Putamen (tissue), 1 donor: ENCODE measurements at places on chromosomes 5 and 9.
A peak's percentile ranks its signal among the peaks of the same experiment; 100 is the strongest.

DNA sequence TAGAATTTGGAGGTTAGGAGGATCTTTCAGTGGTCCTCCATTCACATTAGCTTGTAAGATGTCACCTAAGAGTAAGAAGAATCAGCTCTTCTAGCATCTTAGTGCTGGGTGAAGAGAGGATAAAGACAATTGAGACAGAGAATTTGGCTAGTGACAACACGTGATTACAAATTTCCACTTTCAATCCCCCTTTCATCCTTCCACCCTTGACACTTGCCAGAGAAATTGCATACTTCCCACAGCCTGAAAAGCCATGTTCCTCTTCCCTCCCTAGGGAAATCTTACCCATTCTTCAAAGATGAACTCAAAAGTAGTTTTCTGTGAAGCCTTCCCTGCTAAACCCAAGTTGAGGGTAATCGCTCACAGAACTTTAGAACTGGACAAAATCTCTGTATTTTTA, 282.6 kb upstream of the PTGER4 start:
- no peak for DNase-seq

DNA sequence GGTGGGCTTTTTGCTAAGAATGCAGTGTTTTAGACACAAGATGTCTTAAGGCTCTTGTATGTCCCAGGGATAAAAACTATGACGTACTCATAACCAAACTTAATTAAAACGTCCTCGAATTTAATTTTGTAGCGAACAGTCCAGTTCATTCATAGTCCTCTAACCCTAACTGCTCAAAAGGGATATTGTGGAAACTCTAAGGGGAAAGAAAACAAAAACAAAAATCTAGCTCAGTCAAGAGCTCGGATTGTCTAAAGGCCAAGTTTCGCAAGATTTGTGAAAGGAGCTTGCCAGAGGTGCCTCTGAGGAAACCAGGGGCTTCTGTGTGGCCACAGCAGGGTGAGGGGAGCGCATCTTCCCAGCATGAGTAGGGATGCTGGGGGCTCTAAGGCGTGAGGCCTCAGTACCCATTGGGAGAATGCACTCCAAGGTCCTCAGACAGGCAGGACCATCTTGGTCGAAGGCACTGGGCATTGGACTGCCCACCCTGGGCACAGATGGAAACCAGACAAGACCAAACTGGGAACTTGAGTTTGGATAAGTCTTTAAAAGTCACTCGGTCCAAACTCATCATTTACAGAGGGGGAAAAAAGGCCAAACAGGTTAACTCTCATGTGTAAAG, 71.8 kb downstream of the PRRT1B start:
- DNase-seq, result no peak

- no peak for DNase-seq
Measured at GRCh38 chr9:133106511-133107244, 14.4 kb downstream of the RALGDS start.

- no peak for DNase-seq
Measured at GRCh38 chr9:128242828-128243214, 33.0 kb downstream of the GOLGA2 start.

DNA sequence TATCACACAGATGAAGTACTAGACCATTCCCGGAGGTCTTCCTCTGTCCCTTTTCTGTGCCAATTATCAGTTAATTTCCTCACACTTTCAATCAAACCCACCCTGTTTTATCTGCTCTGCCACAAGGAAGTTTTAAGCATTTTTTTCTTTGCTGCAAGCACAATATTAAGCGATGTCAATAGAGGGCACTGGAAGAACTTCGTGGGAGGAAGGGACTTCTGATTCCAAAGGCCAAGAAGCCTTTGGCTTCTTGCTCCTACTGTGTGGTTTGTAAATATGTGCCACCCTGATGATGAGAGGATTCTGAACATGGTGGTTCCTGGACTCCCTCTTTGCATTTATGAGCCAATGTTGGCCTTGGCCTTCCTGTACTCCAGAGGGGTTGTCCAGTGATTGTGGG, 1712.5 kb upstream of the C9orf72 start:
- no peak for DNase-seq

- DNase-seq, result no peak
Measured at GRCh38 chr5:72467461-72467860, 39.7 kb downstream of the ZNF366 start.

DNA sequence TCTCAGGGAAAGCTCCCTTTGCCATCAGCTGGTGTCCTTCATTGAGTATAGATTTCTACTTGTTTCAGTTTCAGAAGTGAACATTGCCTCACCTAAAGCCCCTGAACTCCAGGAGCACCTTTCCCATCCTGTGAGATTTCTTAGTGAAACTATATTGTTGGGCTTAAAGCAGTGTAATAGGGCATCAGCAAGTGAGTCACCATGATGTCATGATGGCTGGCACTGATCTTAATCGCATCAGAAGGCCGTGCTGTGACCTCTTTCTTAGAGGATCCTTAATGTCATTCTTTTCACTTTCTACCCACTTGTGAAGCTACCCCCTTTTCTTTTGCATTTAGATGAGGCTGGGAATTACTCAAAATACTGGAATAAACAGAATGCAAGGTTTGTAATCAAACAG, 401.3 kb downstream of the MTRR start:
- no peak for DNase-seq

- no peak for DNase-seq
Measured at GRCh38 chr9:85876628-85877027, 64.3 kb upstream of the NAA35 start.

DNA sequence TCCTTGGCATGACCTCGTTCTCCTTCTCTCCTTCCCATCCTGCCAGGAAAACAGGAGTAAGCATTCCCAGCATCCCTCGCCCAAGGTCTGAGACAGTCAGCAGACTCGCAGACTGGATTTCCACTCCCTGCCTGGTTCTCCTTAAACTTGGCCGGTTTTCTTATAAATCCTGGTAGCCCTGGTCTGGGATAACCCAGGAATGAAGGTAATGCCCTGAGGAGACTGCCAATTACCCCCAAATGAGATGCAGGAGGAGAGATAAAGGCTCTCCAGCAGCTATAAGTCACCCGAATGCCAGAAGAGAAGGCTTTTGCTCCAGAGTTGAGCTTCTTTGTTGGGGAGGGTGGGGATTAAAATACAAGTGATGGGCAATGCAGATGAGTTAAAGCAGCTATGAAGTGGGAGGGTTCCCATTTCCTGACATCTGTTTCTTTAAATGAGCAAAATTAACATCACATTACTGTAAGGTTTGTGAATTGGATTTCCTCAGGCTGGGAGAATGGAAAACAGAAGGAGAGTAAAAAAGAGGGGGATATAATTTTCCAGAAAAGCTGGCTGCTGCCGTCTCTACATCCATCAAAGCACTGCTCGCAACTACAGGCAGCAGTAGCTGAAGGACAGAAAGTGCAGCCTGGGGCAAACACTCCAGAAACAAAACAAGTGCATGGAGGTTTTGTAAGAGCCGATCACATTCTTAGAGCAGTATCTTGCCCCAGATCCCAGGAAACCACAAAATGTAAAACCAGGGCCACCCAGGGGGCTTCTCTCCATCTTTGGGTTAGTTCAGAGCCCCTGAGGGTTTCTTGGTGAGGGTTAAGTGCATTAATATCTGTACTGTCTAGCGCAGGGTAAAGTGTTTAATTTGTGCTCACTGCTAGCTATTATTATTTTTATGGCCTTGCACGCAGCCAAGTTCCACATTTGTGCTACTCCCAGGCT, 177.6 kb upstream of the PANK3 start:
- DNase-seq, result no peak

GRCh38 chr9:104682642-104683041, 11.7 kb upstream of the OR13D1 start:
- DNase-seq, result peak; percentile 15

GRCh38 chr5:136082390-136083193, 50.1 kb upstream of the SMAD5 start:
- no peak for DNase-seq

- DNase-seq, result no peak
Measured at GRCh38 chr5:169875091-169875728, 105.1 kb downstream of the INSYN2B start.

DNA sequence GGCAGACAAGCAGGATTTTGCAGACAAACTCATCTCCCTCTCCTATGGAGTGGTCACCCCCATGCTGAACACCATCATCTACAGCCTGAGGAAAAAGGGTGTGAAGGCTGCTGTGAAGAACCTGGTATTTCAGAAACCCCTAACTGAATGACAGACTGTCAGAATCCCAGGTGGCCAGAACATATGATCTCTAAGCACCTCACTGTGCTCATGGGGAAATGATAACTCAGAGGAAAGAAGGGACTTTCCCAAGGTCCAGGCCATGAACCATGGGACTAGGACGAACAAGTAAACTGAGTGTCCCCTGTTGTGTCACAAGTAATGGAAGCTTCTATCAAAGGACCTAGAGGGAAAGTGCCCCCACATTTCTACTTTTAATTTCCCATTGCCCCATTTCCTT, 14.7 kb upstream of the RECK start:
- DNase-seq, result no peak

DNA sequence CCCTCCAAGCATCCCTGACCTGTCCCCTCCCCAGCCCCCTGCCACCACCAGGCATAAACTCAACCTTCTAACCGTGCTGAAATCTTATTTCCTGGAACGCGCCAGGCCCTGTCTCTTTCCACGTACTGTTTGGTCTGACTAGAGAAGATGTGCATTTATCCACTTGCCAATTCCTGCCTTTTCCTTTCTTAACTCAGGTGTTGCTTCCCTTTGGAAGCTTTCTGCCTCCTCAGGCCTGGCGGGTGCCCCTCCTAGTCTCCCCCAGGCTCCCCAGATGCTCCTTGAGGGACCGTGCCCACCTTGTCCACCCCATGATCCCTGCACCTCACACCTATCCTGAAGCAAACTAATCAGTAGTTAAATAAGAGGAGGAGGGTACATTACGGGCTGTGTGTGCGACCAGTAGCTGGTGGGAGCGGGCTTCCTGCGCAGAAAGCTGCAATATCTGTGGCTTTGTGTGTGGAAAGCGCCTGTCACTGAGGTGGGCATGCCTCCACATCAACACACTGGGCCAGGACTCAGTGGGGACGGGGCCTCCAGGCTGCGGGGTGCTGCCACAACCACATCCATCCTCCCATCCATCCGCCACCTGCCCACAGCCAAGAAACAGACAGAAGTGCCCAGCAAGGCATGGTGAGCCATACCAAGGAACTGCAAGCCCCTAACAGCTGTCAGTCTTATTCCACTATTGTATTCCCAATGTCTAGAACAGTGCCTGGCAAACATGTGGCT, 73.5 kb downstream of the COL23A1 start:
- DNase-seq, result no peak

DNA sequence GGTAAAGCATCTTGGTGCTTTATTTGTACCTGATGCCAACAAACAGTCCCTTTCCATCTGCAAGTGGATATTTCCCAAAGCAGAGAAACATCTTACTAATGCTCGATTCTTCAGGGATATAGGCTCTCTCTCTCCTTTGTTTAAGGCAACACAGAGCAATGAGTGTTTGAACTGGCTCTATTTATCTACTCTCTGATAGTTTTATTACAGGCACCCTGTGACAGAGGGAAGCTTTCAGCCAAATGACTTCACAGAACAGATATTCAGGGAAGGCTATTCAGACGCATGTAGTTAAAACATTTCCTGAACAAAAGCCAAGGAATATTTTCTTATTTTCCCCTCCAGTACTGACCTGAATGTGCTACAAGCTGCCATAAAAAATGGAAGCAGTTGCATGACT, 141.8 kb downstream of the YIPF5 start:
- DNase-seq, result no peak

- DNase-seq, result no peak
Measured at GRCh38 chr9:17453751-17454150, 125.1 kb upstream of the SH3GL2 start.

GRCh38 chr5:101364469-101364868, 461.4 kb upstream of the ST8SIA4 start:
- DNase-seq, result no peak

DNA sequence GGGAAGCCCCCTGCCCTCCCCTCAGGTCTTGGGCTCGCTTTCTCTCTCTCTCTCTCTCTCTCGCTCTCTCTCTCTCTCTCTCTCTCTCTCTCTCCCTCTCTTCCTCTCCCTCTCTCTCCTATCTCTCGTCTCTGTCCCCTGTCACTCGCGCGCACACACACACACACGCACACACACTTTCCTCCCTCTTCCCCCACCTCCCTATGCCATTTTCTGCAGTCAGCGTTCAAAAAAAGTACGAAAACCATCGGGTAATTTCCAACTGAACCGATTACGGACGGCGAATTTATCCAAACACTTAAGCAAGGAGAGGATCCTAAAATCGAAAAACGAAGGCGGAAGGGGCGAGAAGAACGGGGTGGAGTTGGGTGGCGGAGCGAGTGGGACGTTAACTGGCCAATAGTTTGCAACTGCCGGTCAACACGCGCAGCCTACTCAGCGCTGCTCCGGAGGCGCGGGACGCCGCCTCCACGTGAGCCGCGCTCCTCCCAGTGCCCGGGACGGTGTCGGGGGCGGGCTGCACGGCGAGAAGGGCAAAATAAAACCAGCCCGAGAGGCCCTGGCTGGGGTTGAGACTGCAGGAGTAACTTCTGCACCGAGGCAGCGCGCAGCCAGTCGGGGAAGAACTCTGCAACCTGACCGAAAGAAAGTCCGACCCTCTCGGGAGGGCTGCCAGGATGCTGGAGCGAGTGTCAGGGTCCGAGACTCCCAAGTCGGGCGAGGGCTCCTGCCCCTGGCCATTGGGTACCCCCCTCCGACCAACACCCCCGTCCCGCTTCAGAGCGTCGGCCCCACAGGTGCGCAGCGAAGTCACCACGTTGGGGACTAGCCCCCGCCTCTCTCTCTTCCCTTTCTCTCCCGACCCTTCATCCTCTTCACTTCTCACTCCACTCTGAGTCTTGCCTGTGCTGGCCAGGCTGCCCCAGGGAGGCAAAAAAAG, 24.9 kb upstream of the ELAVL2 start:
- DNase-seq, result no peak

DNA sequence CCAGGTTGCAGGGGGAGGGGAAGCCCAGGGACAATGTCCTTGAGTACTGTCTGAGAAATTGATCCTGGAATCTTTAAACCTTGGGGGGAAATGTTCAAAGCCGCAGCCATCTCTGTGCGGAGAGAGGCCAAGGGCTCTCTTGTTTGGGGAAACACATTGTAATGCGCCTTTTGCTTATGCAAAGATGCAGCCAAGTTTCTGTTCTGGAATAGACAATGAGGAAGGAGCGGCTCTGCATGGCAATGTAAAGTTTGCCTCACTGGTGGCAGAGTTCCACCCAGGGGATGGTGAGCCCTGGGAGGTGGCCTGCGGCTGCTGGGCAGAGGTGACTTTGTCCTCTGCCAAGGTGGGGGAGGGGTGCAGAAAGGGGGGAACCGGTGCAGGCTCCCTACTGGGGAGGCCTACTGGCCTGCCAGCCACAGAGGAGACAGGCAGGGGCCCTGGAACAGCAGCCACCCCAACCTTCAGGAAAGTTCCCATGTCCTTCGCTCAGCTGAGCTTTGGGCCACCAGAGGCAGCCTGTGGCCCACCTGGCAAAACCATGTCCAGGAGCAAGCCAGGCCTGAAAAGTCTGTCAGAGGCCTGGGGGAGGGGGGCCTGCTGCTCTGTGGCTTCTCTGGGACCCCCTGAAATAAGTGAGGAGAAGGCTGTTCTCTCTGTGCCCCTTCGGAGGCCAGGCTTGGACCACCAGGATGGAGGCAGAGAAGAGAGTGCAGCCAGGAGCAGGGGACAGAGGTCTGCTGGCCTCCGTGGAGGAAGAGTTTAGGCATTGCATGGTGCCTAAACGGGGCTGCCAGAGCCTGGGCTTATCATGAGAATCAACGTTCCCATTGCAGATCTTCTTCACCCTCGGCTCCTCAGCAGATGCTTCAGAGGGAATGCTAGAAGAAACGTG, 127.8 kb downstream of the ZNF354C start:
- no peak for DNase-seq
